ENCODE measurements at places on chromosomes 16 and 17.

- DNase-seq, result no peak
Observed at GRCh38 chr16:1982991-1983543, 926 bp upstream of the GFER start.

- no peak for DNase-seq
Observed at GRCh38 chr16:17379121-17379571, 91.6 kb downstream of the XYLT1 start.

- DNase-seq, result no peak
Observed at GRCh38 chr16:66372898-66373155, 6.3 kb downstream of the CDH5 start.

GRCh38 chr17:6548578-6549330 lies 7.6 kb downstream of the PITPNM3 start:
- DNase-seq, result no peak

DNA sequence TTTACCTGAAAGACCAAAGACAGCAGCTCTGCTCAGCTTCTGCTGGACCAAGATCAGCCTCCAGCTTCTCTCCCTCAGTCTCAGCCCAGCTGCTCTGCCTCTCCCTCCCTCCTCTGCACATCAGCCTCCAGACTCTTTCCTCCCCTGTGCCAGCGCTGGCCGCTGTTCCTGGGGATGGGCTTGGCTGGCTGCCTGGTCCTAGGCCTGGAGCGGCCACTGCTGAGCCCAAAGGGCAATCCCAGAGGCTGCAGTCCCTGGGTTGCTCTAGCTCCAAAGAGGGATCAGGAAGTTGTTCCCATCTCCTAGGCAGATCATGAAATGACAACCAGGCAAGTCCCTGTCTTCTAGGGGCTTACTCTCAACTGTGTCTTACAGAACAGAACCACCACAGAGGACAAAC lies 31.3 kb downstream of the DCUN1D3 start:
- DNase-seq, result peak; percentile 74

DNA sequence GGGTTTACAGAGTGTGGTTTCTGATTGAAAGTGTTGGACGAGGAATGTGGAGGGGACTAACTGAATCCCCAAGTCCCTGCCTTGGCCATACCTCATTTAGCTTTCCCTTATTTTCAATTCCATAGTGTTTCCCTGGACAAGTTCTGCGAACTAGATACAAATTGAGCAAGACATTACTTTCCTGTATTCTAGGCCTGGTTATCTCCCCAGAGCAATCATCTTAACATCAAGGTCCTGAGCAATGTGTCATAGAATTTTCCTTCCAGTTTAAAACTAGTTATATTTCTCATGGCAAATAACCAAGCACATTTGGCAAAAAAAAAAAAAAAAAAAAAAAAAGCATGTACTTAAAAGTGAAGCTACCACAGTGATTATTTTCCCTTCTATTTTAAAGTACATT lies 330.1 kb downstream of the CDH11 start:
- DNase-seq, result no peak

GRCh38 chr17:418421-418751 lies 65.8 kb upstream of the RPH3AL start:
- DNase-seq, result no peak

DNA sequence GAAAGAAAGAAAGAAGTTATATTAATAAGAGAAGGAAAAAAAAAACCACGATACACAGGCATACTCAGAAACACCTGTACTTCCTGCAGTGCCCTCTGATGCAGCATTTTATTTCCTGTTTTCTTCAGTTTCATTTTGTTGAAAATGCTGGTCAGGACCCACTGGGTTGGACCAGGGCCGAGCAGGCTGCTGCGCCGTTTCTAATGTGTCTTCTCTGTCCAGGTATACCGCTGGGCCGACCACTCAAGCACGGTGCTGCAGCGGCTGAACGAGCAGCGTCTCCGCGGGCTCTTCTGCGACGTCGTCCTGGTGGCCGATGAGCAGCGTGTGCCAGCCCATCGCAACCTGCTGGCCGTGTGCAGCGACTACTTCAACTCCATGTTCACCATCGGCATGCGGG lies 8.3 kb downstream of the KLHL36 start:
- no peak for DNase-seq

DNA sequence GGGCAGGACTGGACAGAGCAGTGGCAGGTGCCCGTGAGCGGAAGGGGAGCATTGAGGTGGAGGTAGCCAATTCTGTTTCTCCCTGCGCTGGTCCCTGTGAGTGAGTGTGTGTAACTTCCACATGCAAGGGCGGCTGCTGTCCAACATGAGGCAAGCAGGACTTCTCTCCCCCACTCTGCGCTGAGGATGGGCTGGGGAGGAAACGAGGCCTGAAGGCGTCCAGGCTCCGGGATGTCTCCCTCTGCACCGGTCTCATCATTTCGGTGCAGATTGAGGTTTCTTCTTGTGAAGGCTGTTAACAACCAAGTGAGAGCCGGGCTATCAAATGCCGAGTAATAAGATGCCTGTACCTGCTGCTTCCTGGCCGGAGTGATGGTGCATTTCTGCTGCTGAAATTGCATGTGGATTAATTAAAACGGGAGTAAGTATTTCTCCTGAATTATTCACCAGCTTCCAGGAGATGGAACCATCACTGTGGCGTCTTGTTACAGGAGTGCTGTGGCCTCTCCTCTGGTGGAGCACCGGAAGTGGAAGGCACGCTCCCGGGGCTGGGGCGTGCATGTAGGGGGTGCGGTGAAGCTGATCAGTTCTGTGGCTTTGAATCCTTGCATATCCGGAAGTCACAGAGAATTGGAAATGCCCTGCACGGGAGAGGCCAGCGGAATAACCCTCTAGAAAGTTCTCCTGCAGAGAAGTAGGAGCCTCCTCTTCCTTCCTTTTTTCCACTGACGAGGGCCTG lies 41.7 kb upstream of the MGAT5B start:
- DNase-seq, result no peak

DNA sequence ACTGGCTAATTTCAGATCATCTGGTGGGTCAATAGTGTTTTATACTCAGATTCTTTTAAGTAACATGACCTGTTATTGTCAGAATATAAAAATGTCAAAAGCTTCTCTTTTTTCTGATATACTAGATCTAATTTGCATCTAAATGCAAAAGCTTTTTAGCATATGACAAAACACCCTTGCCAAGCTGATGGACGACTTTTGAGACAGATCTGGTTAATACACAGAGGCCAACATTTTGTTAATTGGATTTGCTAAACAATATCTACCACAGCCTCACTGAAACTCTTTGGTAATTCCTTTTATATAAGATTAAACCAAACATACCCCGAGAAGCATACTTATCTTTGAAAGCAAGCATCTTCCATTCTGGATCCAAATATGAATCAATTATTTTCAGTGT lies 10.3 kb upstream of the NOL11 start:
- no peak for DNase-seq

DNA sequence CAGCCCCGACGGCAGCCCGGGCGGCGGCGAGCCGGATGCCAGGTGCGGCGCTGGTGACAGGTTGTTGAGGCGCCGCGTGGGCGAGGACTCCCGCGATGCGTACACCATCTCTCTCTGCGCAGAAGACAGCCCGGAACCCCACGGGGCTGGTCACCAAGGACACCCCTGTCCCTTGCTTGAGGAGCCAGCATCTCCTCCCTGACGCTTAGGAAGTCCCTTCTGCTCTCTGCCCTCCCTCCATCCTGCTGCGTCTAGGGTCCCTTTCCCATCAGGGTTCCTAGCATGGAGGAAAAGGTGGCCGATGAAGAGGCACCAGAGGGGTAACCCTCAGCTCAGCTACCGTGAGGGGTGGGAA lies 43.6 kb downstream of the SRCIN1 start:
- no peak for DNase-seq

DNA sequence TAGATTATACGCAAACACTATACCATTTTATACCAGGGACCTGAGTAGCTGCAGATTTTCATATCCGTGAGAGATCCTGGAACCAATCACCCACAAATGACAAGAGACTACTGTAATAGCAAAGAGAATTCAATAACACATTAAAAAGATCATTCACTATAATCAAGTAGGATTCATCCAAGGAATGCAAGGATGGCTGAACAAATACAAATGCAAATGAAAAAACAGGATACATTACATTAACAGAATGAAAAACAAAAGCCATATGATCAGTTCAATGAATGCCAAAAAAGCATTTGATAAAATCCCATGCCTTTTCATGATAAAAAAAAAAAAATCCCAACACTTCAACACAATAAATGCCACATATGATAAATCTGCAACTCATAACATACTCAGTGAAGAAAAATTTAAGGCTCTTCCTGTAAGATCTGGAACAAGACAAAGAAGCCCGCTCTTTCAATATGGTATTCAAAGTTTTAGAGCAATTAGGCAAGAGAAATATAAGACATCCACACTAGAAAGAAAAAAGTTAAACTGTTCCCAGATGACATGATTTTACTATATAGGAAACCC lies 29.0 kb downstream of the N4BP1 start:
- DNase-seq, result peak; percentile 24

DNA sequence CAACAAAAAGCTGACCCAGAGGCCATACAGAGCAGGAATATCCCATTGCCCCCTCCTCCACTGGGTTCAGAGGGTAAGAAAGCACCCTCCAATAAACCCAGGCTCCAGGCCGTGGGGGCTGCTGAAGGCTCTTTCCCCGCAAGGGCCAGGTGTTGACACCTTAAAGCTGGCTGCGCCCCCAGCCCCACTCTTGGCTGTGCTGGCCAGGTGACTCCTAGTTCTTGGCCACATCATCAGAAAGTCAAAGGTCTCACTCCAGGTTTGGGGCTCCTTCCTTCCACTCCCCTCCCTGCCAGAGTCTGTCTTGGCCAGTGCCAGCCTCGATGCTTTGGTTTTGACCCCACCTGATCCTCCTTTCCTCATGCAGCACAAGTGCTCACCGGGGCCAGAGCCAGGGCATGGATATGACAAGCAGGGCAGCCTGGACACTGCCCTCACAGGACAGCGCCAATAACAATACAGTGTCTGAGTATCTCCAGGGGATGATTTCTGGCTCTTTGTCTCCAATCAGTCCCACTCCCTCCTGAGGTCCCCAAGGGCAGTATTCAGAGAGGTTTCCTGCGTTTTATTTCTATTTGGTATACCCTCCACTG lies 8.2 kb downstream of the SLC46A1 start:
- no peak for DNase-seq

GRCh38 chr16:75028544-75029135 lies 29.8 kb downstream of the ZNRF1 start:
- no peak for DNase-seq

- DNase-seq, result no peak
Observed at GRCh38 chr17:67931227-67931626, 65.0 kb downstream of the C17orf58 start.

DNA sequence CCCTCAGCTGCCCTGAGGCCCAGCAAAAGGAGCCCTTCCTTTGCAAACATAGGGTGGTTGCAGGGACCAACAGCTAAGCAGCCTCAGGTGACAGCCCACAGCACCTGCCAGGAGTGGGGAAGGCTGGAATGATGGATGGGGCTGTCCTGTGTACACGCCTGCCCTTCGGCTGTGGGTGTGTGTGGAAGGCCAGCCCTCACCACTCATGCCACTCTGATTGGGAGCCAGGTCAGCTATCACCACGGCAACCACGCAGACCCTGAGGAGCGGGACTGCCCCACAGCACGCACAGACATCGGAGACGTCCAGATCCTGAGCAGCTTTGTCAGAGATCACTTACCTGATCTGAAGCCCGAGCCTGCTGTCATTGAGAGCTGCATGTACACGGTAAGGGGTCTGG lies 11.9 kb downstream of the PIPOX start:
- no peak for DNase-seq

GRCh38 chr16:85127379-85127723 lies 15.1 kb upstream of the CIBAR2 start:
- no peak for DNase-seq
